ENCODE measurements at places on chromosomes 6 and 20.

DNA sequence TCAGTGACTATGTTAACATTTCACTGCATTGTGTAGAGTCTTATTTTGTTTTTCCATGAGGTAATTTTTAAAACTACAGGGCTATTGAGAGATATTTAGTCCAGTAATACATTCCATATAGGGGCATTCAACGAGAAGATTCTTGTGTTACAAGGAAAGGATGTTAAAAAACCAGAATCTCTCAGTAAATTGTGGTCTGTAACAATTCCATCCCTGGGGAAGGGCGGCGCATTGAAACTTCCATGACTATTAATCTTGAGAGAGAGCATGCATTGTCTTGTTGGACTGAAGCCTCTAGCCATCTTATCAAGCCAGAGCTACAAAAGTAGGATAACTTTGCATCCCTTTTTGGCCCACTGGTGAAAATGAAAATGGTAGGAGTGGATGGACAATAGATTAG, 119.7 kb downstream of the BCKDHB start:
- DNase-seq, result no peak

- no peak for DNase-seq
Measured at GRCh38 chr6:38310061-38310460, 329.7 kb downstream of the BTBD9 start.

- DNase-seq, result no peak
Measured at GRCh38 chr6:139732451-139732850, 358.0 kb upstream of the CITED2 start.

GRCh38 chr6:145627451-145627850, 107.9 kb downstream of the EPM2A start:
- no peak for DNase-seq

GRCh38 chr6:46539866-46540265, 48.6 kb upstream of the RCAN2 start:
- no peak for DNase-seq

DNA sequence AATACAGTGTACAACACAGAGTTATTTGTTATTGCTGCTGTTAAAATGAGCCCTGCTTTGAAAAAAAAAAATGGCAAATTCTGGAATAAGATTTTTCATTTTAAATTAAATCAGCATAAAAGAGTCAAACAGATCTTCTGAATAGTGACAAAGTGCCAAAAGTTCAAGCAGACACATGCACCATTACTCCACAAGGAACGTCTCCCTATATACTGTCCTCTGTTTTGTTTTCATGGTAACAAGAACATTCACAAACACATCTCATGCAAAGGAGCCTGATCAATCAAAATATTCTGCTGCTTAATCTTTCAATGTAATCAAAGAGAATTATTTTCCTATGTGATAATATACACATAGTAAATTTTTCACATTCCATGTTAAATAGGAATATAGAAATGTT, 2.7 kb downstream of the HIVEP2 start:
- DNase-seq, result no peak

- no peak for DNase-seq
Measured at GRCh38 chr6:28765978-28766351, 157.8 kb downstream of the TRIM27 start.

DNA sequence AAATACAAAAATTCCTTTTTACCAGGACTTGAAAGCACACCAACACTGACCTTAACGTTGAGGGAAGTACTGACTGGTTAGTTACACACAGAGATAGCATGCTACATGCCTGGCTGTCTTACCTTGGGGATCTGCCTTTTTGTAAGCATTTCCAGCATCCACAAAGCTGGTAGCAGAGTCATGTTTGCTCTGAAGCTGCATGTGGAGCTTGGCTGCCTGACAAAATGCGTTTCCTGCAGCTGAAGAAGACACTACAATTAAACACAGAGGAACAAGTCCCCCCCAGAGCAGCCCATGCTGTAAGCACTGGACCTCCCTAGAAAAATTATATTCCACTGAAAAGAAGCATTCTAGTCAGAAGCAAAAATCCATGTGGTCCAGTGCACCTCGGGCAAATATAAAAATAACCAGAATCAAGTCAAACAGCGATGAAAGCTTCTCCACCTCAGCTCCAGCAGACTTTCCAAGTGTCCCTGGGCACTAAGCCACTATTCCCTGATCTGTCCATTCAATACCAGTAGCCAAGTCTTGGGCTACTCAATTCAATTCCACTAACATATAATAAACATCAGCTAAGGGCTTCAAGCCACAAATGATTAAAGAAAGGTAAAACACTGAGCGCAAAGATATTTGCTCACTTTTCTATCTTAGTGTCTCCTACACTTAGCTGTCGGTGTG, 24.2 kb downstream of the NAPB start:
- DNase-seq, result no peak

GRCh38 chr6:140209775-140210174, 835.3 kb upstream of the CITED2 start:
- DNase-seq, result no peak

DNA sequence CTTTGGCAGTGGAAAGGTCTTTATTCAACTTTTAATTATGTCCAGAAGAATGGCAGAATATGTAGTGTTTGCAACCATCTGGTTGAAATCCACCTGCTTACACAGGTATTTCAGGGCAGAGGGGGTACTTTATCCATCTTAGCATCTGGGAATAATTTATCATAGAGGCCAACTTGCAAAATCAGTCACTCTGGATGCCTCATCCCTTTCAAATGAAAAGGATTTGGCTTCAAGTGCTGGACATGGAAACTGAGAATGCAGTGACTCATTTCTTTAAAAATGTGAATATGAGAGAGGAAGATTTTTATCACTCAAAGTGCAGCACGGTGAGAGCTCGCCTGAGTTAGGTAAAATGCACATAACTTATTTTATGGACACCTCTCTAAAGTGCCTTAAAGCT, 758.3 kb downstream of the KIF16B start:
- no peak for DNase-seq

DNA sequence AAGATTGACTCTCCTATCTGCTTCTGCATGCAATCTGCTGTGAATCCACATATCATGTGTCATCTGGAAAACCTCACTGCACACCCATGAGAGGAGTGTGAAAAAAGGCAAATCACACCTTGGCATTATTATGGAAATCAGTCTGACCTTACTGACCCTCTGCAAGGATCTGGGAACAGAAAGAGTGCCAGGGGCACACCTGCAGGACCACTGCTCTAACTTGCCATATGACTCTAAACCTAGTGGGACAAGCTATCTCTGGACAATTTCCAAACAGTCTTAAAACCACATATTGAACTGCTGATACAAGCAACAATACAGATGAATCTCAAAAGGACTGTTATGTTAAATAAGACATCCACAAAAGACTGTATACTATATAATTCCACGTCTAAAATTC, 50.3 kb downstream of the ABHD12 start:
- no peak for DNase-seq

DNA sequence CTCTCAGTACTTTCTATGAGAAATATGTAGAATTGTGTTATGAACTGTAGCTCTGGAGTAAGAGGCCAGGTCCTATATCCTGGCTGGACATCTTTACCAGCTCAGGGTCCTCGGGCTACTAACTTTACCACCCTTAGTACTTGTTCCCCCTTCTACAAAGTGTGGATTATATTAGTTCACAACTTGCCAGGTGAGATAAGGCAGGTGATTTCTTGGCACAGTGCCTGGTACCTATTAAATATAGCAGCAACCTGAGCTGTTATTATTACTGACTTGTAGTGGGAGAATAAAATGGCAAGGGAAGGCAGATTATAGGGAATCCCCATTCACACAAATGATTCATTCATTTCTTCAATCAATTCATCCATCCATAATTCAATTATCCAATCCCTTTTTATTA, 150.1 kb downstream of the DOK5 start:
- no peak for DNase-seq

DNA sequence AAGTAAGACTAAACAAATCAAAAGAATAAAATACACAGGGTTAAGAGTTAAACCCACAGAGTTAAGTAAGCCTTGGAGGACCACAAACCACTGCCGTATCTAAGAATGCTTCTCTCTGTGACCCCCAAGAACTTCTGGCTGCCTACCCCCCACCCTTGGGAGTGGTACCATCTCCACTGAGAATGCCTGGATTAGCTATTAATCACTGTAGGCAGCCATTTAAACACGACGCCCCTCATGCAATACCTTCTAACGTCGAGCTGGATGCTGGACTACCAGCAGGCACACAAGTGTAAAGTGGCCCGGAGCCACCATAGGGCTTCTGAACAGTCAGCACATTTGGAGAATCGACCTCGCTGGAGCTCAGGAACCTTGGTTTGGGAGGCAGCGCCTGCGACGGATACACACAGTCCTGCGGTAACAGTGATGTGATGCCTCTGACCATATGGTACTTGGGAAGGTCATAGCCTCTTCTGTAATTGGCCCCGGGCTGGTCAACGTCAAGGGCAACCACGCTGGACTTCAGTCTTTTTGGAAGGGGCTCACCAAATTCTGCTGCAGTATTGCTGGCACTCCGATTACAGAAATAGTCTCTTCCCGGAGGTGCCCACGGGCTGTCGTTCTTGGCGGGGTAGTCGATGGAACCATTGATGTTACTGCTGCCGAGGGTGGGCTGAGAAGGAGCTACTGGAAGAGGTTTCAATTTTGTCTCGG, 18.0 kb downstream of the ZNF217 start:
- no peak for DNase-seq

DNA sequence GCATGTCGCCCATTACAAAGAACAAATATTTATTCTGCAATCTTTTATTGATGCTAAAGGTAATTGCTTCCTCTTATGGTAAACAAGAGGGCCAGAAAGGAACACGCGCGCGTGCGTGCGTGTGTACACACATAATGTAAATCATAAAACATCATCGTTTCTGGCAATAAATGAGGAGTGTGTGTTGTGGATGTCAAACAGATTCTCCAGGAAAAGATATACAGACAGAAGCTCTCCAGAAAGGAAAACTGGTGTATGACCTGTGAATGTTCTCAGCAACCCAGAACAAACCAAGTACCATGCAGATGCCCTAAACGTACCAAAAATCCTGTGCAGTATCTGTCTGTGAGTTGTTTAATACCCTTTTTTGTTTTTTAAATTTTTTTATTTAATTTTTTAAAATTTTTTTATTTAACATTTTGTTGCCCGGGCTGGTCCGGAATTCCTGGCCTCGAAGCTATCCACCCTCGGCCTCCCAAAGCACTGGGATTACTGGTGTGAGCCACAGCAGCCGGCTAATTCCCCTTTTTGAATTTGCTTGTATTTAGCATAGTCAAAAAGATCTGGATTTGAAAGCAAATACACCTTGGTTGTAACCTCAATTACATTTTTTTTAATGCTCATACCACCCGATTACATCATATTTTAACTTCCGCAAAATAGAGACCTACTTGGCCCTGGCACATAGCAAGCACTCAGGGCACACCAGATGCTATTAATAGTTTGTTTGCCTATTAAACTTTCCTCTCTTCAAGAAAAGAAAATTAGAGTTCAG, 909 bp upstream of the NUDT3 start:
- no peak for DNase-seq

DNA sequence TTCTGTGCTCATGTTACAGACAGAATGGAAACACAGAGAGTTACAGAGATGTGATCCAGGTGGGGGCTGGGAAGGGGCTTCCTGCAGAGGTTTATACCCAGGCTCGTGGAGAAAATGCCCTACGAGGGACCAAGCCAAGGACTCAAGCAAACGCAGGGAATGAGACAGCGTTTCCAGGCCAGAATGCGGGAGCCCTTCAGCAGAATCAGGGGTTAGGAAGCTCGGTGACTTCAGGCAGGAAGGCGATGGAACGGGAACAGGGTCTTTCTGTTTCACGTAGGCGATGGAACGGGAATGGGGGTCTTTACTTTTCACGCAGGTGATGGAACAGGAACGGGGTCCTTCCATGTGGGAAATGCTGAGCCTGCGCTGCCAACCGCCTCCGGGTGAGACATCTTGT, 82.6 kb downstream of the THBS2 start:
- DNase-seq, result no peak

- no peak for DNase-seq
Measured at GRCh38 chr6:72363844-72364740, 257.8 kb upstream of the KCNQ5 start.

GRCh38 chr6:52328729-52329128, 33.2 kb upstream of the PAQR8 start:
- DNase-seq, result no peak

DNA sequence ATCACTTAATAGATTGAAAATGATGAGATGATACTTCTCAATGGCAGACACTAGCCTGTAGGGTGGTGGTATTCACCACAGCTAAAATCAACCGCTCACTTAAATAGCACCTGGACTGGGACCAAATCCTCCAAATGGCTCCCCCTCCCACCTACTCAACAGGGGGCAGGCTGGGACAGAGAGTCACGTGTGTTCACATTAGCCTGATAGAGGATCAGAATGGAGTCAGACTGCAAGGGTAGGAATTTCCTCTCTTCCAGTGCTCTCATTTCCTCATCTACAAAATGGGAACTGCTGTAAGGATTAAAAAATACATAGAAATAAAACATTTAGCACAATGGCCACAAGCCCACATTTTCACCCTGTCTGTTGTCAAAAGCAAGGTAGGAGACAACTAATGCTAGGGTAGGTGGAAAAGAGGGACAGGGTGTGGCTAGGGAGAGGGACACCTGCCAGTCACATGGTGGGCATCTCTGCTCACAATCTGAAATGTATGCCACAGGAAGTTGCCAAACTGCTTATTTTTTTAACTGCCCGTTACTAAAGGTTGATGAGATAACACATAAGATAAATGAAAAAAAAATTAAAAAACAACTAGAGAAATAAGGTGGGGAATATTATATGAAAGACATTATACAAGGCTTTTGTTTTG, 55.3 kb downstream of the BACH2 start:
- DNase-seq, result no peak

DNA sequence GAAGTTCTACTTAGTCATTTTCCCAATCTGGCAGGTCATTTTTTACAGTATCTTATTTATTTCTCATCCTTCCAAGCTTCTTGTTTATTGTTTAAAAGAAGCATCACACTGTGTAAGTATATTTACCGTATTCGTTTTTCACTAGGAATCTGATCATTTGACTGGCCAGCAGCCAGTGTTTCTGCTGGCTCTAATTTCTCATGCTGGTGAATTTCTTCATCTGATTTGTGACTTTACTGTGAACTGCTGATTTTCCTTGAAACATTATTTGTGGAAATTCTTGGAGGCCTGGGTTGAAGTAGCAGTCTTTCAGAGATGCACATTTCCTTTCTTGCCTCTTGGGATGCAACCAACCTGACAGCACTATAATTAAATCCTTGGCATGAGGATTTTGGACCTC, 65.9 kb downstream of the PREP start:
- DNase-seq, result no peak

DNA sequence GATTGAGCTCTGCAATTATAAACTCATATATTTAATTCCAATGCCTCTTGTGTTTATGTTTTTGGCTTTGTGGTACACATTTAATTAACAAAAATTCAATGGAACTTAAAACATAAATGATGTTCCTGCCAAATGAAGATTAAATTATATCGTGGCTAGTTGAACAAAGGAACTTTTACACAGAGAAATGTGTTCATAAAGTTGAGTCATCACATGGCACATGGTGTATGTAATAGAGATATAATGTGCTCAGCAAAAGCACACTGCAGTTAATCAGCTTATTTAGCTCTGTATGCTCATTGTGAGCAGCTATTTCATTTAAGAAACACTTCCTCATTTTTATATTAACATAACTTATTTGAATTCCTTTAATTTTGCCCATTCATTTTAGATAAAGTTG, 1295.6 kb upstream of the CITED2 start:
- no peak for DNase-seq

GRCh38 chr6:4212588-4212987, 77.2 kb upstream of the ECI2 start:
- DNase-seq, result no peak
